Hepatocyte (in vitro differentiated cells): ENCODE measurements at places on chromosomes 7 and 10. TPM values are rescaled to one million over a fixed set of nuclear protein-coding genes. Genes with fewer than 3 reads are reported as not detected.

OGDH gene
- total RNA-seq = 61.1 and 65.3 TPM in 2 replicates

GRCh38 chr7:921581-922333, 32.7 kb downstream of the ADAP1 start:
- no peak for DNase-seq

ASZ1 gene
- not detected in 2 replicates for total RNA-seq

DNA sequence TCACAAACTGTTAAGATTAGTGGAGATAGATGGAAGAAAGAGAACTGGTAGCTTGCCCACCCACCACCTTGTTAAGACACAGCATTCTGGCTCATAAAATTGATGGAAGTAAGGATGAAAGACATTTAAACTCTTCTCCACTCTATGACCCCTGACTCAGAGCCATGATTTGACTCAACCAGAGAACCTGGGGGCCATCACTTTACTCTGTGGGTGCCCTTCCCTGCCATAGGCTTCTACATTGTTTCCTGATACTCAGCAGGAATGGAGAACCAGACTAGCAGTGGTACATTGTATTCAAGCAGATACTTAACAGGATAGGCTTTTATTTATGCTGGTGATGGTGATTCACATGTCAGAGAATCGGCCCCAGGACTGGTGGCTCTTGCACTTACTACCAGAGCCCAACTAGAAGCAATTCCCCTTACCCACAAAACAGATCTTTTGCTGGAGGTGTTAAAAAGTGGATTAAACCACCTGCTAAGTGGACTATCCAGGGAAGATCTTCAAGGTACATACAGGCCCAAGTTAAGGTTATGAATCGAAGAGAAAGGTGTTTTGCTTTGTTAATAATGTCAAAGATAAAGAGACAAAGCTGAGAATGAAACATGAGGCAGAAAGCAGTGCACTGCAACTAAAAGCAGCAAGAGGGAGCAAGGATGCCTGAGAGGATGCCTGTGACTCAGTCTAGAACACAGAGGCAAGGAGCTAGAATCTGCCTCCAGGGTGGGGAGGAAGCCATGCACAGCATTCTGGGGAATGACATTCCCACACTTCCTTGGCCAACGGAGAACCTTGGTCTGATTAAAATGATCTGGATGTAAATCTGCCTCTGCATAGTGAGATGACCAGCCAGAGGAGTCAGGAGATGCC, 36.0 kb upstream of the GLI3 start:
- DNase-seq = peak; percentile 28

- no peak for DNase-seq
Observed at GRCh38 chr7:91898240-91898992, 17.9 kb upstream of the MTERF1 start.

DNA sequence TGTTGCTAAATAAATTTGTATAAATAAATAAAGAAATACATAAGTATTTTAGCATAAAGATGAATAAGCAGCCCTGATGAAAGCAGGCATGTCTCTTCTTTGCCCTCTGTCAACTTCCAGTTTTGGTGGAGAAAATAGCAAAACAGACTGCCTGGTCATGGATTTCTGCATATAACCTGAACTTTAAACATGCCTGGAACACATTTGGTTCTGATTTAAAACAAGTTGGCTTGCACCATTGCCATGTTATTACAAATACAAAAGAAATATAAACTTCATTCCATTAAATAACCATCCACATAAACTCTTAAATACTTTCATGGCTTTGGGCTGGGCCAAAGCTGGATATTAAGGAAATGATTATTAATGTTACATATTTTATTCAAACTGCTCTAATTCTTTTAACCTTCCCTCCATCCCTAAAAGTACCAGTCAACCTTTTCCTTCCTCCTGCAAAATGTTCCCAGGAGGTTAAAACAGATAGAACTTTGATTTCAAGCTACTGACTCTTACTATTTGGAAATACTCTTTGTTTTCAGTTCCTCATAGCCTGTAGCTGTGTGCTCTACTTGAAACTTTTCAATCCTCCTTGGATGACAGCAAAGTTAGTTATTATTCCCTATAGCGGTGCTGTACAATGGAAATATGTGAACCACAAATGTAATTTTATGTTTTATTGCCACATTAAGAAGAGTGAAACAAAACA, 96.3 kb downstream of the BICC1 start:
- DNase-seq = no peak

CYP2C8 gene
- total RNA-seq = 3.7 and 4.1 TPM in 2 replicates

NPY4R gene
- total RNA-seq = 0.12 and 0.87 TPM in 2 replicates

RAPGEF5 gene
- total RNA-seq = 8.8 and 14.5 TPM in 2 replicates

DNA sequence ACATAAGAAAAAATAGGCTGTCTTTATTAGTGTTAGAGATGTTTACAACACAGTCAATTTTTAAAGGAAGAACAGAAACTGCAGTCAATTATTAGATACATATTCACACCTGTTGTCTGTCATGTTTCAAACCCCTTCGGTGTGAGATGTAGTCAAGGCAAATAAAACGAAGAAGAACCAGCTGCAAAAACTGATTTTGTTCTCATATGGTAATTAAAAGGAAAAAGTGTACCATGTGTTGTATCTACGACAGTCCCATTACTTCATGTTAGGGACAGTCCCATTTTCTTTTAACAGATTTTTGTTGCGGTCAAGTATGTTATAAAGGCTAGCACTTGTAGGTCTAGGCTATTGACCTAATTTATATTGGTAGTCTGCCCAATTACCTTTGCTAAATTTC, 149.4 kb downstream of the LRRN3 start:
- no peak for DNase-seq

DNA sequence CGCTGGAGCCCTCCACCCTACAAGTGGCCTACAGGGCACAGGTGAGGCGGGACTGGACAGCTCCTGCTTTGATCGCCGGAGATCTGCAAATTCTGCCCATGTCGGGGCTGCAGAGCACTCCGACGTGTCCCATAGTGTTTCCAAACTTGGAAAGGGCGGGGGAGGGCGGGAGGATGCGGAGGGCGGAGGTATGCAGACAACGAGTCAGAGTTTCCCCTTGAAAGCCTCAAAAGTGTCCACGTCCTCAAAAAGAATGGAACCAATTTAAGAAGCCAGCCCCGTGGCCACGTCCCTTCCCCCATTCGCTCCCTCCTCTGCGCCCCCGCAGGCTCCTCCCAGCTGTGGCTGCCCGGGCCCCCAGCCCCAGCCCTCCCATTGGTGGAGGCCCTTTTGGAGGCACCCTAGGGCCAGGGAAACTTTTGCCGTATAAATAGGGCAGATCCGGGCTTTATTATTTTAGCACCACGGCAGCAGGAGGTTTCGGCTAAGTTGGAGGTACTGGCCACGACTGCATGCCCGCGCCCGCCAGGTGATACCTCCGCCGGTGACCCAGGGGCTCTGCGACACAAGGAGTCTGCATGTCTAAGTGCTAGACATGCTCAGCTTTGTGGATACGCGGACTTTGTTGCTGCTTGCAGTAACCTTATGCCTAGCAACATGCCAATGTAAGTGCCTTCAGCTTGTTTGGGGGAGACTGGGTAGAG, at the start of gene COL1A2:
Gene COL1A2 (plus strand): TSS at position 459 of the 704 bp plus-strand sequence. CDS start 137 bp downstream, at position 596.
- peak; percentile 91 for DNase-seq

DEPP1 gene
- 24.0 and 30.6 TPM in 2 replicates for total RNA-seq

GRCh38 chr7:28329661-28330363, 82.5 kb upstream of the CREB5 start:
- no peak for DNase-seq

DNA sequence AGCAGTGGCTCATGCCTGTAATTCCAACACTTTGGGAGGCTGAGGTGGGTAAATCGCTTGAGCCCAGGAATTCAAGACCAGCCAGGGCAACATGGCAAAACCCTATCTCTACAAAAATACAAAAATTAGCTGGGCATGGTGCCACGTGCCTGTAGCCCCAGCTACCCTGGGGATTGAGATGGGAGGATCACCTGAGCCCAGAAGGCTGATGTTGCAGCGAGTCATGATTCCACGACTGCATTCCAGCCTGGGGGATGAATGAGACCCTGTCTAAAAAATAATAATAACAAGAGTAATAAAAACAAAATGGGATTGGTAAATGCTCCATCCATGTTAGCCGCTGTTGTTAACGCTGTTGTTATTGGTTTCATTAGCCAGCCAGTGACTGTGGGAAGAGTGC, 1.3 kb upstream of the HKDC1 start:
- no peak for DNase-seq

GBX1 gene
- total RNA-seq = not detected in 2 replicates

DNA sequence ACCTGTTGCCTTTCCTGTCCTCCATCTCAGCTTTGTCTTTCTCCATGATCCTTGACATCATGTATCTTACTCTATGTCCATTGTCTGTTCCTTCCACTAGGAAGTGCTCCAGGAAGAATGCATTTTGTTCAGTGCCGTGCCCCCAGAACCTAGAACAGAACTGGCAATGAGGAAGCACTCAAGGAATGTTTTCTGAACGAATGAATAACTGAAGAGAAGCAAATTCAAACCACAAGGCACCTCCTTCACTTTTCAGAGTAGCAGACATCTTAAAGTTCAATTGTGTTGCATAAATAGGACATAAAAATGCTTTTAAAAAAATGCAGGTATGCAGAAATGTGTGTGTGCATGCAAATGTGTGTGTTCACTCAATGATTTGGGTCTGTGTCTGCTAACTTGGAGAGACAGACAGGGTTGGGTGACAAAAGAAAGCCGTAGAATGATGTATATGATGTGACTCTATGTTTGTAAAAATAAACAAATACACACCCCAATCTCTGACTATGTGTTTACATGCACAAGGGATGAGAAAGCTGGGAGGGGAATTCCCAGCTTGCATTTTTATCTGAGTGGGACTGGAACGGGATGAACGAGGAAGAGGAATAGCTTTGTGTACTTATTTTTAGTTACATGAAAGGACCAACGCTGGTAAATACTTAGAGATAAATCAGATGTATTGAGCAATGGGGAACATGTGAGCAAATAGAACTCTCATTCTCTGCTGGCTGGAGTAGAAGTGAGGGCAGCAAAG, 237.7 kb downstream of the FANK1 start:
- DNase-seq = peak; percentile 51

ASCC1 gene
- total RNA-seq = 38.7 and 43.3 TPM in 2 replicates

DNA sequence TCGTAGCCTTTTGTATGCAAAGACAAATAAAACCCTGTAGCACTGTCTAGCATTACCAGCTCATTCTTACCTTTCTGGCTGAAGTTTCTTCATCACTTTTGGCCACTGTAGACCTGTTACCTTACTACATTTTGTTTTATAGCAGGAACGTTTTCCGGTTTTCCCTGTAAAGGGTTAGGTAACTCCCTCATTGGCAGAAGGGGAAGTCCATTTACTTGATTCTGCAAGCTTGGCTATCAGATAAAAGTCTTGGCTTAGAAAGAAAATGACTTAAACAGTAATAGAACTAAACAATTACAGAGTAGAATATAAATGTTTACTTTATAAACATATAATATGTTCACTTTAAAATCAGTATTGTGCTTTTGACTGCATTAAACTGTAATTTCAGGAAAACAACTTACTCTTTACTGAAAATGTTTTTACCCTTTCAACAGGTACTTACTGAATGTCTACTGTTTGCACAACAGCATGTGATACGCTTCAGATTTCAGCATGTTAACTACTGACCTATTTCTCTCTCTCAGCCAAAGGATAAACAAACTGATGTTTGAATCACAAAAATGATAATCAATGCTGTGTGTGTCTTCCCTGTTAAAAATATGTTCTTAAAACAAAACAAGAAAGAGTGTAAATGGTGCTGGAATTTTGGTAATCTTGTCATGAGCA, 67.1 kb downstream of the OTUD1 start:
- no peak for DNase-seq

GRCh38 chr7:113828581-113828980, 90.2 kb downstream of the PPP1R3A start:
- no peak for DNase-seq

MPLKIP gene
- total RNA-seq = 42.5 and 46.9 TPM in 2 replicates

DNA sequence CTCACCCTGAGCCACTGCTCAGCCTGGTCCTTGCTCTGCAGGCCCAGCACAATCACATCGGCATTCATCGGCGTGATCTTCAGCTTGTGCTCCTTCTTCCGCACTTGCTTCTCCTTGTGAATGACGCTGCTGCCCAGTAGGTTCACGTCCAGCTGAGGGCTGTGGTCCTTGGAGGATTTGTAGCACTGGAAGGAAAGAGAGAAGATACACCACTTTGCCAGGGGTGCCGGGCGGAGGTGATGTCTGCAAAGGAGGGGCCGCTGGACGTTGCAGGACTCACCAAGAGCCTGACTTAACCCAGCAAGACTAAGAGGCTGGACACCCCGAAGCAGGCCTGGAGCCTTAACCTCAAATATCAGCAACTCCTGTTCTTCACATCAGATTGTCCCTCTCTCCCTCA, 74.8 kb downstream of the VWA2 start:
- no peak for DNase-seq

- peak; percentile 77 for DNase-seq
Observed at GRCh38 chr7:101911800-101912715, 94.6 kb downstream of the CUX1 start.

DNA sequence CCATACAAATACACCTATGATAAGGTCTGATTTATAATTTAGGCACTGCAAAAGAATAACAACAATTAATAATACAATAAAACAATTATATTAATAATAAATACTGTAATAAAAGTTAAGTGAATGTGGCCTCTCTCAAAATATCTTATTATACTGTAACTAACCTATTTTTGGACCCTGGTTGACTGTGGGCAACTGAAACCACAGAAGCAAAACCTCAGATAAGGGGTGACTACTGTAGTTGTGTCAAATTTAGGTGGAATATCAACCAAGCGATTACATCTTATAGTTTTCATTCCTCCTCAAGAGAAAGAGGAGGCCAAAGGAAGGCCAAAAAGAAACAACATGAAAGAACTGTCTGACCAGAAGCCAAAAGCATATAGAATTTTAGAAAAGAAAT, 103.9 kb downstream of the SKAP2 start:
- DNase-seq = no peak

SLC13A1 gene
- total RNA-seq = 0.07 and 0.28 TPM in 2 replicates

GRCh38 chr7:13115855-13116254, 428.4 kb downstream of the ARL4A start:
- no peak for DNase-seq

- no peak for DNase-seq
Observed at GRCh38 chr7:135790371-135790977, 41.9 kb upstream of the FAM180A start.

DNA sequence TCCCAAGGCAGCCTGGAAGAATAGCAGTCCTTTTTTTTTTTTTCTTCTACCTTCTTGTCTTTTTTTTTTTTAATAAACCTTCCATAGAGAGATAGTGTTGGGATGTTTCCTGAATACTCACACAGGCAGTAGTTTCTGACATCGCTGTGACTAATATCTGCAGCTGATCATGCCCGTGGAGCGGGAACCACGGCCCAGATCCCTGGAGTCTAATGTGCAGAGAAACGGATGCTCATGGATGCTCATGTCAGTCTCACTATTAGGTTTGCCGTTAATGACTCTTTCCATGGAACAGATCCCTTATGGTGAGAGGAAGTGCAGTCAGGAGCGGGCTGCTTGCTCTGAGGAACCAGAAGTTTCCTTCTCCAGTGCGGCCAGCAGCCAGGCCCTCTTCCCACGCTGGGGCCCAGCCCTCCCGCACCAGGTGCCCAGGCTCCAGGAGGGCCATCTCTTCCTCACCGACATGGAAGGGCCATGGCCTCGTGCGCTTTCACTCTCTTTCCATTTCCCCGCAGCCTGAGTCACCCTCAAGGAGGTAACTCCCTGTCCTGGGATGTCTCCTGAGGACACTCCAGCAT, 132.5 kb downstream of the WDR37 start:
- DNase-seq = no peak
